Breast epithelium (tissue), 4 donors: ENCODE measurements at places on chromosomes 3 and 15. TPM values are rescaled to one million over a fixed set of nuclear protein-coding genes. Genes with fewer than 3 reads are reported as not detected.

- no peaks in the 10 kb centered on the region for H3K36me3 ChIP-seq
- DNase-seq: peak; percentile 43
- H3K27me3 ChIP-seq: no peaks in the 10 kb centered on the region
- peak overlapping the region; percentile 88 for H3K27ac ChIP-seq
- H3K4me1 ChIP-seq: no peaks in the 10 kb centered on the region
- peak overlapping the region; percentile 19 for H3K4me3 ChIP-seq
These were observed 6.7 kb downstream of the CA12 start for GRCh38 chr15:63374686-63375520.

- DNase-seq: no peak
- H3K4me3 ChIP-seq: no peak overlapping the region
- no peaks in the 10 kb centered on the region for H3K4me1 ChIP-seq
- H3K36me3 ChIP-seq: no peaks in the 10 kb centered on the region
- H3K27ac ChIP-seq: no peak overlapping the region
These were observed 32.7 kb downstream of the HDC start for GRCh38 chr15:50232791-50233190.

GRCh38 chr3:43696881-43697280, 6.1 kb downstream of the ABHD5 start:
- H3K4me1 ChIP-seq: peaks cover 7% of the 10 kb centered on the region
- no peak overlapping the region for H3K27ac ChIP-seq
- no peaks in the 10 kb centered on the region for H3K27me3 ChIP-seq

The ROBO1 gene
- 12.7 TPM for total RNA-seq

The DUOXA1 gene
- total RNA-seq: 1.0 TPM

DNA sequence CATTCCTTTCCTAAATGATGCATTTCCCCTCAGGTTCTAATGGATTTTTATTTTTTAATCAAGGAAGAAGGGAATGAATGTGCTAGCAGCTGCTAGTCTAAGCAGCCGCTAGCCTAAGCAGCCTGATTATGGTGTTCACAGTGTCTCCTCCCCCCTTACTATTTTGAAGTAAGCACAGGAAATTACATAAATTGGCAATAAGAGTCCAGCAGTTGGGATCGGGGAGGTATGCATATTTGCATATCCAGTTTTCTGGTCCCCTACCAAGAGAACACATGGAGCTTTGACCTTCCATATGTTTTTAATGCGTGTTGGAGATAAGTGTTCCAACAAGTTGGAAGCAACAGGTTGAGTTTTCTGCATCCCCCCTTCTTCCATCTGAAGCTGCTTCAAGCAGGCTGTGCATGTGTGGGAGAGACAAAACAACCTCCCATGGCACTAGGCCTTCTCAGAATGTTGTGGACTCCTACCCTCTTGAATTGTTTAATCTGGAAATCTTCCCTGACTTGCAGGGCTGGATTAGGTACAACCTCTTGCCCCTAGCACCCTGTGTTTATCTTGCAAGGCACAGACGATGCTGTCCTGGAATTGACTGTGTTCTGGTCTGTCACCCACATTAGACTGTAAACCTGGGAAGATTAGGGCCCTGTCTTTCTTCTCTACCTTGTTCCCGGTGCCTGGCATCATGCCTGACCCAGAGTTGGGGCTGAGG, 124.8 kb upstream of the LRIG1 start:
- no peak for DNase-seq
- no peaks in the 10 kb centered on the region for H3K27me3 ChIP-seq
- no peak overlapping the region for H3K4me3 ChIP-seq
- no peak overlapping the region for H3K27ac ChIP-seq
